ENCODE measurements at places on chromosomes 11 and 22.

- DNase-seq: no peak
Measured at GRCh38 chr11:115848080-115848479, 343.9 kb upstream of the CADM1 start.

- no peak for DNase-seq
Measured at GRCh38 chr11:125330462-125331325, 165.4 kb downstream of the FEZ1 start.

DNA sequence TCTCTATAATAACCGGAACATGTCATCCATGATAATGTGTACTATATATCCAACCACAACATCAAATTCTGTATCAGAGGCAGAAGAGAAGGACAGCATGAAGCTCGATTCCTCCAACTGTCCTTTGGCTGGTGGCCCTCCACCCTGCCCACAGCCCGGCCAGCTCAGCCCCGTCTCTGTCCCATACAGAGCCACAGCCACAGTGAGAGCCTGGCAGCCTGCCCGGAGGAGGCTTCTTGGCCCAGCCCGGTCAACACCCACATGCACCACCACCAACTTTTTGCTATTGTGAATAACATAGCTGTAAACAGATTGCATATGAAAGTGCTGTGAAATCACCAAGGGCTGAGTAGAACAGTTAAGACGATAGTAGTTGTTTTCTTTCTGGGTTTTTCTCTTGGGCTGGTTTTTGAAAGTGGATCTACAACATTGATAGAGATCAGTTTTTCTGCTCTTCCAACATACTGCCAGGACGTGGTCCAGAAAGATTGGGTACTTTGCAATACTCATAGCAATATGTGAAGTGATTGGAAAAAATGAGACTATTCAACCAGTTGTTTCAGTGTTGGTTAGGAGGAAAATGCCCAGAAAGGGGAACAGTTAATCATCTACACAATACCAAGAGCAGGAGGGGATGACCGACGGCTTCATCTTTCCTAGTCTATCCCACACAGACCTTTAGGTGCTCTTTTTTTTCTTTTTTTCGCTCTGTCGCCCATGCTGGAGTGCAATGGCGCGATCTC, 6.9 kb upstream of the TUBA8 start:
- no peak for DNase-seq

- DNase-seq: no peak
Measured at GRCh38 chr11:58004664-58005063, 19.0 kb upstream of the OR9Q1 start.

- DNase-seq: no peak
Measured at GRCh38 chr11:114063149-114063828, 3.8 kb downstream of the ZBTB16 start.

GRCh38 chr11:12382451-12382850, 5.1 kb downstream of the PARVA start:
- DNase-seq: no peak

- no peak for DNase-seq
Measured at GRCh38 chr11:133106417-133106816, 425.9 kb downstream of the OPCML start.

DNA sequence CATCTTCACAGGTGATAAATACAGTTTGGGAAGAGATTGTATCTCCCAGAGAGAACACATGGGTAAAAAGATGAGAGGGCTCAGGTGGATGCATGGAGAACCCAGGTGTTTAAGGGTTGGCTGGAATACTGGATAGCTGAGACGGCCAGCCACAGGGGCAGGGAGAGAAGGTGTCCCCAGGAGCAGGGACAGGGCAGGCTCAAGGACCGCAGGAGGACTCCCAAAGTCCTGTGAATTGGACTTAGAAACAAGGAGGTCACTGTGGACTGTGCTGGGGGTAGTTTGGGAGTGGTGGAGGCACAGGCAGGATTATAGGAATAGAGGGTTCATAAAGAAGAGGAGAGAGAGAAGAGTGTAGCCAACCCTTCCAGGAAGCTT, 103.8 kb upstream of the PARVA start:
- no peak for DNase-seq

DNA sequence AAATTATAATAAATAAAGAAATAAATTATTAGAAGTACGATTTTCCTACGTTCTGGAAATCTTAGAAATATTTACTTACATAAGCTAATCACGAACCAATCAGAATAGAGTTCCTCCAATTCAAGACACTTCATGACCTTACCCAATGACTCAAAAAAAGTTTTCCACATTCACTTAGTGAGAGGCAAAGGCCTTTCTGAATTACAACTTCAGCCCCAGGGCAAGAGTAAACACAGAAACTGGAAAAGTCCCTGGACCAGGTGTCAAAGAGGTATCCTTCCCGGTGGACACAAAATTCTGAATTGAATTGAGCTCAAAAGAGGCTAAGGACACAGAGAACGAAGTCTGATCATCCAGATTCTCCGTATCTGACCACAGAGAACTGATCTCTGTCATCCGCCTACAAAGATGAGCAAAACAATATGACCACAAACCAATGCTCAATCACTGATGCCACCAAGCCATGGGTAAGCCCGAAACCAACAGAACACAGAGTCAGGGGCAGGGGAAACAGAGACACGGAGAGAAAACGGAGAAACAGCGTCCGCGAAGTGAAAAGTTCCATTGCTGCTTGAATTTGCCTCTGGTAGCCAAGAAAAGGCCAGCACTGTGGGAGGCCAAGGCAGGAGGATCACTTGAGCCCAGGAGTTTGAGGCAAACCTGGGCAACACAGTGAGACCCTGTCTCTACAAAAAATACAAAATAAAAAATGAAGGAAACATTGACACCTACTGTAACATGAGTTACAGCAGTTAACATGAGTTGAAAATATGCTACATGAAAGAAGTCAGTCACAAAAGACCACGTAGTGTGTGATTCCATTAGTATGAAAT, 6.8 kb downstream of the BID start:
- no peak for DNase-seq

DNA sequence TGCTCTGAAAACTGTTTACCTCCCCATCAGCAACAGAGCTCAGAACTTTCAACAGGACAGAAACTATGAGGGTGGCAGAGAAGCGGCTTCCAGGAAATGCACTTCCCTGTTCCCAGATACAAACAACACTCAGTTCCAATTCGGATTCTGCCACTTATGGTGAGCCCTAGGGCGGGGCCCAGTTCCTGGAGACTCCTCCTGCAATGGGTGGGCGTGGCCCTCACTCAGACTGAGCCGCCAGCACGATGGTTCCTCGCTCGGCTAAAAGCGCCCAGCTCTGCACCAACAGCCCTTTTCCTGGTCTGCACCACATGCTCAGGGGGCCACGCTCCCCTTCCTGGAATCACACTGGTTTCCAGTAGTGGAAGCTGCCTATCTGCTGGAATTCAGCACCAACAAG, 314.1 kb downstream of the CTTN start:
- no peak for DNase-seq

DNA sequence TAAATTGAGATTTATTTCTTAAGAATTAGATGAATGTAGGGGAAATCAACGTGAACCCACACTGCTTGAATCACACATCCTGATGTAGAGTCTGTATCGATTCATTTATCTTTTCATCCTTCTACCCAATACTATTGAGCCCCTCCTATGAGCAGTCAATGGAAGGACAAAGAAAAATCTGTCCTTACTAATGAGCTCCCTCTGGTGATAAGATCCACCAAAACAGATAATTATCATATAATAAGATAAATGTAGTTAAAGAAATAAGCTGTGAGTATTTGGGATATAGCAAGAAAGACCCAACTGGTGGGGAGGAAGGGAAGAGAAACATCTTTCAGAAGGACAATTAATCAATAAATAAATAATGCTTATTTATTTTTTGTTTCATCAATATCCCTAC, 385.1 kb upstream of the CCDC90B start:
- DNase-seq: peak; percentile 31

DNA sequence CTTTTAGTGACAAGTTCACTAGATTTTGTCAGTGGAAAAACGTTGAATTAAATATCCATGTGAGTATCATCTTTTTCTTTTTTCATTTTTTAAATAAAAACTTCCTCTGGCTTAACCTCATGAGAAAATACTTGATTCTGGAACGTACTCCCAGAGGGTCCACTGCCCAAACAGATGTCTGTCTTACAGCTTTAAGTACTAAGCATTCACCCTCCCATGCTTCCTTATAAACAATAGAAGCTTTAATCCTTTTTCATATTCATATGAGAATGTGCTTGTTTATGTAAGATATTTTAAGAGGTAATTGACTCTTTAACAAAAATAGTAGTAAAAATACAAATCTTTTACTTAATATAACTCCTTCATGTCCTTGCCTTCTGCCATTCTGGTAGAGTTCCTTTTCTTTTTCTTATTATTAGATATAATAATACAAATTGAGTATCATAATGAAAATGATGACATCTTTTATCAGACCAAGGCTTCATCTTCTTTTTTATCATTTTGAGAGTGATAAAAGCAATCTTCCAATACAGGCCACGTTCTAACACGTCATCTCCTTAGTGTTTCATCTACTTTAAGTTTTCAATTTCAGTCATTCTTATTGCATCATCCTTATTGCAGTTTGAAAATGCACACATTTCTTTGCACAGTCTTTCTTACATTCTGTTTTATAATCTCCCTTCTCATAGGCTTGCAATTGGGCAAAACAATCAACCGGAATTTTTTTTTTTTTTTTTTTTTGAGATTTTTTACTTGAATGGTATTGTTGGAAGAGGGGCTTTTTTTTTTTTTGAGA, 69.5 kb upstream of the MYO18B start:
- DNase-seq: no peak

DNA sequence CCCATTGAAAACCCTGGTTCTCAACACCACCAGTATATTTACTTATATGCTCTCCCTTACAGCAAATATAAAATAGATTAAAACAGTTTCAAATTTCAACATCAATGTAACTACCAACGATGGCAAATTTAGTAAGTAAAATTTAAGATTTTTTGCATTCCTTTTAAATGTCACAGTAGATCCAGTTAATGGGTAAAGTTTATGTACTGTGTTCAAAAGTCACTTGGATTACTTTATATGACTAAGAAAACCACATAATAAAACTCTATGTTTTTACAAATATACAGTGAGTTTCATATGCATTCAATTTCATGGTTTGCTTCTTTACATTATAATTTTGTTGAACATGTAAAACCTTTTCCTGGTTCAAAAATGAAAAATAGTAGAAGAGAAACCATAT, 364.6 kb downstream of the AASDHPPT start:
- no peak for DNase-seq

DNA sequence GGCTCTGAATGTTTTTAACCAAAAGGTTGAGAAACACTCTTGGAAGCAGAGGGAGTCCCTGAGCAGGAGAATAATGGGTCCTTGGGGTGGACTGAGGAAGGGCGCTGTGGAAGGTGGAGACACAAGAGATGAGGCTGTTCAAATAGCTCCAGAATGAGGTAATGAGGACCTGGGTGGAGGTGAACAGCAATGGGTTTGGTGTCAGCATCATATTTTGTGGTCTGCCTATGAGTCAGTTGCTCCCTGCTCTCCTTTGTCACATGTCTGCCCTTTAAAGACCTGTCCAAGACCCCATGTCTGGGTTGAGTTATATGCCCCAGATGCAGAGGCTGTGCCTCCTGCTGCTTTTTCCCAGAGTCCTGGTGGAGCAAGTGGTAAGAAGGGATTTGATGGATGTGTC, 113.6 kb downstream of the BARX2 start:
- no peak for DNase-seq

GRCh38 chr22:20571531-20572007, 64.2 kb downstream of the MED15 start:
- DNase-seq: no peak

DNA sequence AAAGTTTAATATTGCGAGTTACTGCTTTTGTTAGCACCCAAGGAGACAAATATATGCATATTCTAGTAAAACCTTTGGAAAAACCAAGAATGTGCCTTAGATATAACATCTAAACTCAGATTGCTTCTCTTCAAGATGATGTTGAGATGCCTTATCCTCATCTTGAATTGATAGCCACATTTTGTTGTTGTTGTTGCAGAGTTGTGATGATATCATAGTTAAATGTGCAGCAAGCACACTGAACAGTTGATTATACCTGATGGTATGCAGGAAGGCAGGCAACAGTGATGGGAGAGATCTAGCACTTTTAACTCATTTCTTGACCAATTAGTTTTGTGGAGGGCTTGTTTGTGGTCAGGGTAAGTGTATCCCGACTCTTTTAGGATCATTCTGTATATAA, 48.0 kb downstream of the KDM2A start:
- DNase-seq: no peak

DNA sequence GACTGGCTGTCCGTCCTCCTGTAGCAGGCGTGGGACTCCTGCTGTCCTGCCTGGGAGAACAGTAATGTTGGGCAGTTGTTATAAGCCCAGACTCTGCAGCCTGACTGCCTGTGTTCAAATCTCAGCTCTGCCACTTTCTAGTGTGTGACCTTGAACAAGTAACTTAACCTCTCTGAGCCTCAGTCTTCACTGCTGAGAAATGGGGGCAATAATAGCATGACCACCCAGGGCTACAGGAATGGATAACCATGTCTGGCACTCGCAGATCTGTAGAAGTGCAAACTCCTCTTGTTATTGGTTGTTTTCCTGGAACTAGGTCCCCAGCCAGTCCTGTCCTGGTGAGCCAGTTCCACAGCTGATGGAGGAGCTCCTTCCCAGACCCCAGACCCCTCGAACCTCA, 69.7 kb downstream of the TP53I11 start:
- DNase-seq: no peak
